AG09319 (cell line): ENCODE measurements at places on chromosomes 5 and 9.

- DNase-seq, result peak; percentile 15
Measured at GRCh38 chr9:14119694-14120514, 194.0 kb downstream of the NFIB start.

DNA sequence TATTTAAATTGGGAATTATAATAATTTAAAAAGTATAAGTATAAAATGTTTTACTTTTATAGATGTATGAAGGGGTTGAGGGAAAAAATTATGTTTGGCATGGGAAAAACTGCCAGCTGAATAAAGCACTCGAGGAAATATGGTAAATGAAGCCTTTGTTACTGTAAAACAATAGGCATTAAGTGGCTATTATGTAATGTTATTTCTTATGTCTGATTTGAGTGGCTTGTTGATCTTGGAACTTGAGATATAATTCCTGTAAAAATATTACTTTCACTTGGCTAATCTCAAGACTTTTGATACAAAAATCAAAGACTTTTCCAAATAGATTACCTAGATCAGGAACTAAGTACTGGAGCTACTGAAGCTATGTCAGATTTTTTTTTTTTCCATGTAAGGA is 182.9 kb downstream of the CD180 start:
- no peak for DNase-seq

GRCh38 chr9:113895526-113895925 is 19.4 kb downstream of the ZNF618 start:
- no peak for DNase-seq

GRCh38 chr5:71456362-71456743 is 902 bp downstream of the BDP1 start:
- DNase-seq, result no peak

- DNase-seq, result no peak
Measured at GRCh38 chr9:79928661-79929223, 357.0 kb downstream of the TLE4 start.

DNA sequence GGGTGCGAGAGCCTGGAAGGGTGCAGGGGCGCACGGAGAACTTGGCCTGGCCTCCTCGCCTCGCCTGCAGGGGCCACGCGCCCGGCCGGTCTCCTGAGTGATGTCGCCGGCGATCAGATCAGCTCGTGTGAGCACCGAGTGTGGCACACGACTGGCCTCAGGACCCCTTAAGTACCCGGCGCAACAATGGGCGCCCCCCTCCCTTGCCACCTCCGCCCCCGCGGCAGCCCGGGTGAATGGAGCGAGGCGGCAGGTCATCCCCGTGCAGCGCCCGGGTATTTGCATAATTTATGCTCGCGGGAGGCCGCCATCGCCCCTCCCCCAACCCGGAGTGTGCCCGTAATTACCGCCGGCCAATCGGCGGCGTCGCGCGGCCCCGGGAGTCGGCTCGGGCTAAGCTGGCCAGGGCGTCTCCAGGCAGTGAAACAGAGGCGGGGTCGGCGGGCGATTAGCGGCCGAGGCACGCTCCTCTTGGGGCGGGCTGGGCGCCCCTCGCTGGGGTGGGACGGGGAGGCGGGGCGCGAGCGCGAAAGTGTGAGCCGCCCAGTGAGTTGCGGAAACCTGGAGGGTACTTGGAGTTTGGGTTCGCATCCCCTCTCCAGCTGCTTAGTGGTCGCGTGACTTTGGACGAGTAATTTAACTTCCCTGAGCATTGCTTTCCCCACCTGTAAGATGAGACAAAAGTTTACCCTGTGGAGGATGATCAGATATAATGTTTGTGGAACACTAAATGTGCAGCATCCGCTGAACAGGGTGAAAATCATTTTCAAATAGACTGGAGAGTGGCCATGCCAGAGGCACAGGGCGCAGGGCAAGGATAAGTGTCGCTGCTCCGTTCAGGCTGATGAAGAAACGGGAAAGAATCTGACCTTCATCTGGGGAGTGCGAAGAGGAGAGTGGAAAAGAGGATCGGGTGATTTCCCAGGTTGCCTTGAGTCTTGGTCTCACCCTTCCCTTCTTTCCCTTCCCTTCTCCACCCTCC is at the start of gene NEUROG1:
TSS of gene NEUROG1 (minus strand) at position 145 of the 982 bp plus-strand sequence. CDS start 274 bp downstream, outside the sequence.
- no peak for DNase-seq

GRCh38 chr9:23526806-23527205 is 299.2 kb downstream of the ELAVL2 start:
- no peak for DNase-seq

DNA sequence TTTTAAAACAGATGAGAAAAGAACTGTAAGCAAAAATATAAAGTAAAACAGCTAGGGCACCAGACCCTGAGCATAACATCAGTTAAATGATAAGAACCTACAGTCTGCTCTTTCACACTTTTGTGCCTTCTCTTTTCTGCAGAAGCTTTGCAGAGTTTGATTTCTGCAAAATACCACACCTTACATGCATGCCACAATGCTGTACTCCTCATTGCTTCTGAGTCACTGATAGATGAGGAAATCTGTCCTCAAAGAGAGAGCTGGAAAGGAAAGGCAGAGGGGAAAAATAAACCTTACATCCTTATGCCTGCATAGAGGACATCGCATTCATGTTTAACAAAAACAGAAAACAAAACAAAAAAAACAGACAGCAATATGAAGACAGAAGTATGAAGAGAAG is 142.9 kb downstream of the ATPSCKMT start:
- DNase-seq, result no peak

- peak; percentile 4 for DNase-seq
Measured at GRCh38 chr5:51383131-51384121, at the start of gene ISL1. ISL1 (plus strand) TSS chr5:51383448; CDS start chr5:51383672, 224 bp downstream.
